ENCODE measurements at places on chromosomes 6 and 20. TPM values are rescaled to one million over a fixed set of nuclear protein-coding genes. Genes with fewer than 3 reads are reported as not detected.

DXO gene
- total RNA-seq, result 20.8 TPM

DNA sequence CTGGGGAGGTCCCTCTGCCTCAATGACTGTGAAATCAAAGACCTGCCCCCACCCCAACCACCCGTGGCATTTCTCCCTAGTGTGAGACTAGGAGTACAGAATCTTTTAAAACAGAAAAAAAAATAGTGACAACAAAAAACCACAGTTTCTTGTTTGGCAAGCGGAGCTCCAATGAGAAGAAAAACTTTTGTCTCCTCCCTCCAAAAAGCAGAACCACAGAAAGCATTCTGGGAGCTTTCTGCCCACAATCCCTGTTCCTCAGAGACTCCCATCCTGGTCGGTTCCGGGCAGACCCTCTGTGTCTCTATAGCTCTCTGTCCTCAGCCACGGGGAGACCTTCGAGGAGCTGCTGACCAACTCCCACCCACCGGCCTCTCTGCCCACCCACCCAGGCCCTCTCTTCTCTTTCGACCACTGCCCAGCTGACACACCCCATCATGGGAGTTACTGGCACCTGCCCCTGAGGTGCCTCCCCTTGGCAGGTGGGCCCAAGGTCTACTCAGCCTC is 4.9 kb downstream of the PREX1 start:
- DNase-seq, result no peak

- DNase-seq, result peak; percentile 91
Observed at GRCh38 chr6:125780540-125781313, 10.0 kb upstream of the NCOA7 start.

KIF3B gene
- total RNA-seq, result 15.7 TPM

Measured in Karpas-422 (cell line).